ENCODE measurements at places on chromosomes 1 and 21.

DNA sequence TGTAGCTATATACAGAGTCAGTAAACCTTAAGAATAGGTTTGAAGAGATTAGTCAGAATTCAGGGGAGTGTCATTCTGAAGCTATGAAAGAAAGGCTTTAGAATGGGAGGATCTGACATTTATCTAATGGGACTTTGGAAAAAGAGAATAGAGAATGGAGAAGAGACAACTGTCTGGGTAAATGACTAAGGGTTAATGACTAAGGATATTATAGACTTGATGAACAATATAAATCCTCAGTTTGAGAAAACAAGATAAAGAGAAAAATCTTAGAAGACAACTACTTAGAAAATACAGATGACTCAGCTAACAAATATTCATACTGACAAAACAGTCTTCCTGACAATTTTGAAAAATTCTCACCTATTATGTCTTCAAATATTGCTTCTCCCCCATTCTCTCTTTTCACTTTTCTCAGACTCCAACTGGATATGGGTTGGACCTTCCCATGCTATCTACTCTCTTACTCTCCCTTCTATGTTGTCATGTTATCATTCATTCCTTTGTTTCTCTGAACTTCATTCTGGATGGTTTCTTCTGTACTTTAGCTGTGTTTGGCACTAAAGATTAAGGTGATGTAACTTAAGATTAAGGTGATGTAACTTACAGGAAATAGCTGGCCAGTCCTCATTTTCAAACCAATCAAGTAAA lies 20.4 kb downstream of the SLC16A1 start:
- no peak for DNase-seq

DNA sequence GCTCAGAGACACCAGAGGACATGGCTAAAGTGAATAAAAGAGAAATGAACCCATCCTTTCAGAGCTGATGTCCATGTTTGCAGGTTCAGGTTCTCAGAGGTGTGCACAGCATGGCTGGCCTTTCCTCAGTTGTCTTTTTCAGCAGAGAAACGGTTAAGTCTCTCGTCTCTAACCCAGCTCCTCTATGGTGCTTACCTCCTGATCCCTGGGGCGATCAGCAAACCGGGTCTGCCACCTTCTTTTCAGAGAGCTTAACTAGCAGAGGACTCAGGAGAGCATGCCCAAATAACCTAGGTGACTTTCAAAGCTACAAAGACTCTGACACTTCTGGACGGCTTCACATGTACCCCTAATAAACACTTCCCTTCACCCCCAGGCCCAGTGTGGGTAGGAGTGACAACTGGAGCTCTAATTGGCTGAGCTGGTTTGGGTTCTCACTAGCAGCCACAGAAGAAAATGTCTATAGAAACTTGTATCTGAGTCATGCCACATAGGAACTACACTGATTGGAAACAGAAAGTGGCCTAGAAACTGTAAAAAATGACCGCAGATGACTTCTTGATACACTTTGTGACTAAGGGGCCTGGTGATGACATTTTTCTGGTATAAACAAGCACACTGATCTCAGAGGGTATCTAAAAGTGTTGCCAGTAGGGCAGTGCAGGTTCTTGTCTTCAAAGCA lies at the start of gene AIM2:
Gene AIM2, minus strand, starts transcription at position 329 of the 682 bp plus-strand sequence. CDS start 3,267 bp downstream, outside the sequence.
- DNase-seq, result peak; percentile 48

- no peak for DNase-seq
Measured at GRCh38 chr1:220750131-220750515, 2.0 kb downstream of the MTARC2 start.

DNA sequence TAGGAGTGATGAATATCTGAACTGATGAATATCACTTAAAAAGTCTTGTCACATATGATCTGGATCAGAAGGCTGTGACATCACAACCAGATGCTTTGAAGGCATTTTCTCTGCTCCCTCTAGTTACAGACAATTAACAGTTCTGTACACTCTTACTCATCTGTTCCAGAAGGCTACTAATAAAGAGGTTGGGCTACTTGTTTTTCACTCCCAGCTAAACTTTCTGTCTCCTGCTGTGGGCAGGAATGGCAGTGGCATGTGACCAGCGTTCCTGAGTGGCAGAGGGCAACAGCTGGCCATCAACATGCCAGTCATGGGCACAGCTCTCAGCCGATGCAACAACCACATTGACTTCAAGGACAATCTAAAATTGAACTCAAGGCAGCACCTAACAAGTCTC lies 66.7 kb downstream of the SLC45A1 start:
- no peak for DNase-seq

- DNase-seq, result no peak
Measured at GRCh38 chr21:32888971-32889370, 117.4 kb upstream of the PAXBP1 start.

DNA sequence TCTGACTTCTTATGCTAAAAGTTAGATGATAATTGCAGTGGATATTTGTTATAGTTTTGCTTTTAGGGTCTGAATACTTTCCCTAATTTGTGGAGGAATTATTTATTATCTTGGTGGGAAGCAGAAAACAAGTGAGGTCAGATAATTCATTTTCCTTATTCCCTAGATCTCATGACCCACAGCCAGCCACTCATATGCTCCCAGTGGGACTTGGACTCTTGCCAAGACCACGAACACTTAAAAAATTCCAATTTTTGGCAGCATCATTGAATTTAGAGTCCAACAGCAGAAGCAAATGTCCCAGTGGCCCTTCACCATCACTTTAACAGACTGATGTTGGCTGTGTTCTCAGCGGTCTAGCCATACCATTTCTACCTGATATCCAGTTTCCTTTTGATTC lies 204.2 kb downstream of the HMCN1 start:
- no peak for DNase-seq

GRCh38 chr1:62012095-62012494 lies 182.6 kb upstream of the L1TD1 start:
- no peak for DNase-seq

DNA sequence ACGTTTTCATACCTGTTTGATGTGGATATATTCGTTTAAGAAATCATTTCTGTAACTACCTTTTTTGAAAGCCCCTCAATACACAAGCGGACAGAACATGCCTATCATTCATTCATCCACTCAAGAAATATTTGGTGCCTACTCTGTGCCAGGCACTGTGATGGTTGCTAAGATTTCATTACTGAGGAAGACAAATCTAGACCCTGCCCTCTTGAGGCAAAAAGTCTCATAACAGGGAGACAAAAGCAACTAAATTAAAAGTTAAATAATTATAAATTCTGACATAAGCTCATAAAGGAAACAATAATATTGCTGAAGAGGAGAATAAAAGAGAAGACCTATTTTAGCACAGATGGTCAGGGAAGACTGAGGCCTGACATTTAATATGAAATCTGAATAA lies 203.5 kb upstream of the ZNHIT6 start:
- no peak for DNase-seq

DNA sequence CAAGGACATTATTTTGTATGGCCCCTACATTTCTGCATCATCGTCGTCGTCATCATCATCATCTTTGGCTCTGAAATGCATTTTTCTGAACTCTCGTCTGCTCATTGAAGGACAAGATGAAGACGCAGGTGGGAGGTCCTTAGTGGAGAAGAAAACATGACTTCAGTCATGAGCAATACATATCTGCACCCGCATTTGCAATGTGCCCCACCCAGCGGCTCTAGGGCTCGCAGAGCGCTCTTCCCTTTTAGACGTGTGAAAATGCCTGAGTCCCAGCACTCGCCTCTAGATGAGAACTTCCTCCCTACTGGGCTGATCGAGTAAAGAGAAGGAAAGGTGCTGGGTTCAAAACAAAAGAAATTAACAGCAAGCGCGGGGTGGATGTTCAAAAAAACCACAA lies 10.1 kb downstream of the C1orf174 start:
- DNase-seq, result no peak

GRCh38 chr21:33761441-33762036 lies 119.2 kb downstream of the ITSN1 start:
- DNase-seq, result no peak

- peak; percentile 97 for DNase-seq
Measured at GRCh38 chr21:42009831-42010506, at the start of gene ZBTB21. Gene ZBTB21 (minus strand): TSS chr21:42010360. CDS start chr21:41994095, 16,265 bp downstream.

- no peak for DNase-seq
Measured at GRCh38 chr1:177864538-177865305, 105.1 kb downstream of the SEC16B start.

- DNase-seq, result no peak
Measured at GRCh38 chr1:39178541-39179431, 25.7 kb upstream of the MACF1 start.

GRCh38 chr1:208541225-208541855 lies 297.2 kb upstream of the PLXNA2 start:
- no peak for DNase-seq

DNA sequence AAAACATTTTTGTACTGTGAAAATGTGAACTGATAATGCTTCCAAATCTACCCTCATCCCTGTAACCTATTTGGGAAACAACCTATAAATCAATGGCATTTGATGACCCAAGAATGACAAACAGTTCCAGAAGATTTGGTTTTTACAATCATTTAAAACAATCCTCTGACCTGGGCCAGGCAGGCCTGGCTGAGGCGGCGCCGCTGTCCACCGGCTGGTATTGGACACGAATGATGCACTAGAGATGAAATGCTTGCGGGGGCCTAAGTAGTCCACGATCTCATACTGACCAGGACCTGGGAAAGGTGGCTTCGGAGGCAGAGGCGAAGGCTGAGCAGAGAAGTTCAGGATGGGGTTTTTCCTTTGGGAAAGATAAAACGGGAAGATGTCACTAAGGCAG lies 41.5 kb downstream of the GRHL3 start:
- DNase-seq, result no peak

DNA sequence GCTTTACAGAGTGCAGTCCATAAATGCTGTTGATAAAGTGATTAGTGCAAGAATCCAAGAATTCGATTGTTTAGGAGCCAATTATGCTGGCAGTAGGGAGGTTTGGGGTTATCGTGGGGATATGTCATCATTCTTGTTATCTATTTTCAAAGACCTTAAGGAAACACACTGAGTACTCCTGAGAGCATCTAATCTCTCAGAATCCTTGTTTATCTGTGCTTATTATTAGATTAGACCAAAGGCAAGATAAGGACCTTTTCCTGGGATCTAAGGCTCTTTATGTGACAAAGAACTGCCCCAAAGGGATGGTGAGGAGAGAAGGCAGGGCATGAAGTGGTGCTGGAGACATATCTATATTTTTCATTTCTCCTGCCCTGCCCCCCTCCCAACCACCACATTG lies 139.1 kb downstream of the TSEN15 start:
- DNase-seq, result no peak

DNA sequence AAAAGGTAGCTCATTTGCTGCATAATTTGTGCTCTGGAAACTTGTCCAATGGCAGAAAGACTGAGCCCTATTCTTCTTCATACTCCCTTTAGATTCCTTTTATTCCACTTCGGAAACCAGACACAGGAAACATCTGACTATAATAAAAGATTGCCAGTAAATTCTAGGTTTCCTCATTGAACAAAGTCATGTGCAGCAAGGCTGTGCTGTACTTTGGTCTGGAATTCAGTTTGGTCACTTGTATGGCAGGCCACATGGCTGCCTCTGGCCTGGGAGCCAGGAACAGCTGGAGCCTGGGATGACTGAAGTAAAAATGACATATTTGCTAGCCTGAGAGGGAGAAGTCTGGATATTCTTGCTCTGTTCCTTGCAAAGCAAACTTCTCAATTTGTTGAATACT lies 79.6 kb downstream of the ST3GAL3 start:
- no peak for DNase-seq

GRCh38 chr1:7471836-7472235 lies 299.3 kb upstream of the VAMP3 start:
- DNase-seq, result no peak

GRCh38 chr1:3779265-3779911 lies 6.8 kb downstream of the SMIM1 start:
- no peak for DNase-seq

DNA sequence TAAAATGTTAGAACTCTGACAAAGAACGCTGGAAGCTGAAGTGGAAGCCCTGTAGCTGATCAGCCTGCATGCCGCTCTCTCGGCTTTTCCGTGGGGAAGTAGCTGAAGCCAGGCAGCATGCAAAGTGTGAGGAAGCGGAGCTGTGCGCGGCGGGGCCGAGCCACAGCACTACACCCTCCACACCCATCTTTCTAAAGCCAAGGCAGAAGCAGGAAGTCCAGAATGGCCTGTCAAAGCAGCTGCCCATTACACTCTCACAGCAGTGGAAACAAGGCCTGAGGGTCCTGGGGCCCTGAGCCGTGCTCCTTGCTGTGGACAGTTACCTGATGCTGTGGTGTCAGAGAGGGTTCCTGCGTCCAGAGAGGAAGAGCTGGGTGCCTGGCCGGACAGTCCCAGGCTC lies 69.6 kb downstream of the UBR4 start:
- no peak for DNase-seq

GRCh38 chr1:66332548-66332901 lies 201.4 kb upstream of the SGIP1 start:
- DNase-seq, result no peak

- DNase-seq, result peak; percentile 59
Measured at GRCh38 chr1:89545264-89546038, 20.8 kb downstream of the LRRC8B start.

DNA sequence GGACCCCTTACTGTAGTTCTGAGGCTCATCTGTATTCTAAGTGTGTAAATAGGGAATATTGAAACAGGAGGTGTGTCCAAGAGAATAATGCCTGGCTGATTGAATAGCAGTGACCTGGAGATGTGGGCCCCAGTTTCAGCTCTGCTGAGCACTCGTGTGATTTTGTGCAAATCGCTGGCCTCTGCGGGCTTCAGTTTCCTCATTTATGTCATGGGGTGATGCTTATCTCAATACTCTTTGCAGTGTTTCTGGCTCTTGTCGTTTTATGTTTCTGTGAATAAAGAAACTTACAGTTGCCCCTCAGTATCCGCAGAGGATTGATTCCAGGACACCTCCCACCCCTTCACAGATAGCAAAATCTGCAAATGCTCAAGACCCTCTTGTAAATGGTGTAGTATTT lies 5.0 kb downstream of the COG2 start:
- DNase-seq, result no peak

DNA sequence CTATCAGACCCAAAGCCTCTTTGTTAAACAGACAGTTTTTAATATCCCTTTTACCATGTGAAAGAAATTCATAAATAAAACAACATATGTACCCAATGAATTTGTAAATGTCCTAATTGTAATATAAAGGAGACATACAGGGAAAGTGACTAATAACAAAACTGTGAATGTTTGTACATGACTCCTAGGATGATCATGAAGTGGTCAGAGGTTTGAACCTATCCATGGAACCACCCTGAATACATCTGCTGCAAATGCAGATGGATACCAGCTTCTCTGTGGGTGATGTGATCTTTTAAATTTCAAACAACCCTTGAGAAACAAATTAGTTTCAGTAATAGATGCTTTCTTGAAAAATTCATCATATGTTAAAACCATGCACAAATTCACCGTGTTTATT lies 16.7 kb upstream of the ACBD3 start:
- DNase-seq, result no peak
